ENCODE measurements at places on chromosomes 16 and 17.

DNA sequence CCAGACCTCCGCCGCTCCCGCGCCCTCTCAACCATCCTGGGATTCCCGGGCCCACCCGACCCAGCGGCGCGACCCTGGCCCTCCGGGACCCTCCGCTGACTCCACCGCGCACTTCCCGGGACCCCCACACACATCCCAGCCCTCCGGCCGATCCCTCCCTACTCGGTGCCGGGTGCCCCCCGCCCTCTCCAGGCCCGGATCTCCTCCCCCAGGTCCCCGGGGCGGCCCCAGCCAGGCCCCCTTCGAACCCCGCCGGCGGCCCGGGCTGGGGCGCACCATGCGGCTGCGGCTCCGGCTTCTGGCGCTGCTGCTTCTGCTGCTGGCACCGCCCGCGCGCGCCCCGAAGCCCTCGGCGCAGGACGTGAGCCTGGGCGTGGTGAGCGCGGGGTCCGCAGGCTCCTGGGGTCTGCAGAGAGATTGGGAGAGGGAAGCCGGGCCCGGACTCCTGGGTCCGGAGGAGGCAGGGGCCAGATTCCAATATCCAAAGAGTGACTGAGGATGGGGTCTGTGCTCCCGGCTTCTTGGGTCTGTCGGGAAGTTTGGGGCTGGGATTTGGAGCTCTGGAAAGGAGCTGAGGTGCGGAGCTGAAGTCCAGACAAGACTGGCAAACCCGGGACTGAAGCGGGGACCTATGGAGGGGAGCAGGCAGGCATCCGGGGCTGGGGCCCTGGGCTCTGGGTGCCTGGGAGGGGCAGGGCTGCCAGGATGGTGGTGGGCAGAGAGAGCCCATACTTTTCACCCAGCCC is 453 bp downstream of the MMP25 start:
- DNase-seq = no peak

DNA sequence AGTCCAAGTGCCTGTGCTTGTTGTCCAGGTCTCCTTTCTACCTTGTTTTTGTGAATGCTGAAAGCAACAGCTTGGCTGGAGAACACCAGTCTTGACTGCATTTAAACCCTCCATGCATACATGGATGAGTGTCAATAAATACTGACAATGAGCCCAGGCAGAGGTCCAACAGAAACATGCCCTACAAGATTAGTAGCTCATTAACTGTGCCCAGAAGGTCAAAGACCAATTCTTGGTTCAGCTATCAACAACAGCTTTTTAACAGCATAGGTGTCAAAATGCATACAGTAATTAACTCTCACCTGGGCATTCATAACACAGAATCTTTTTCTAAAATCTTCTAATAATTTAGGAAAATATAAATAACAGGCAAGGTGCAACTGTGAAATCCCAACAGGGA is 63.2 kb downstream of the N4BP1 start:
- no peak for DNase-seq

DNA sequence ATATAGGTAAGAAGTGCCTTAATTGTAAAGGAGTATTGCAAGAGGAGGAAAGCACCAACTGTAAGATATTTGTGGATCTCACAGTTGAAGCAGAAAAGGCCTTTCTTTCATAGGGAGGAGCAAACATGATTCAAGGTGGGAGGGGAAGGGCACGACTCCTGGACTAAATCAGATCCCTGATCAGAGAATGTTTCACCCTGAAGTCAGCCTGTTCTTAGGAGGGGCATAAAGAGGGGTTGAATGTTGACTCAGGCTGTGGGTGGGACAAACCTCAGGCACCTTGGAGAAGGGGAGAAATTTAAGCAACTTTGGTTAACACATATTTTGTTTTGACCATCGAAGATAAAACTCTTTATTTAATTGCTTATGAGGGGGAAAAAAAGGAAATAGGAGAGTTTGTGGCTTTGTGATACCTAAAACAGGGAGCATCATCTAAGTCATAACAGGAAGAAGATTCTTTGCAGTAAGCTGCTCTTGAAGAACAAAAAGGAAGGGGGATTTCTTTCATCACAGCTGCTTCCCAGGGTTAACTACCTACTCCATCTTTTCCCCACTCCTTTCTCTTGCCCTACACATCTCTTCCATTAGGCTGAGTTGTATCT is 158.6 kb upstream of the ZNF267 start:
- no peak for DNase-seq

- no peak for DNase-seq
These were observed 28.8 kb upstream of the XYLT2 start for GRCh38 chr17:50317121-50317520.

GRCh38 chr17:28747801-28748750 is 4.3 kb downstream of the TRAF4 start:
- DNase-seq = no peak

GRCh38 chr17:7204336-7204735 is 15.3 kb downstream of the DLG4 start:
- no peak for DNase-seq

DNA sequence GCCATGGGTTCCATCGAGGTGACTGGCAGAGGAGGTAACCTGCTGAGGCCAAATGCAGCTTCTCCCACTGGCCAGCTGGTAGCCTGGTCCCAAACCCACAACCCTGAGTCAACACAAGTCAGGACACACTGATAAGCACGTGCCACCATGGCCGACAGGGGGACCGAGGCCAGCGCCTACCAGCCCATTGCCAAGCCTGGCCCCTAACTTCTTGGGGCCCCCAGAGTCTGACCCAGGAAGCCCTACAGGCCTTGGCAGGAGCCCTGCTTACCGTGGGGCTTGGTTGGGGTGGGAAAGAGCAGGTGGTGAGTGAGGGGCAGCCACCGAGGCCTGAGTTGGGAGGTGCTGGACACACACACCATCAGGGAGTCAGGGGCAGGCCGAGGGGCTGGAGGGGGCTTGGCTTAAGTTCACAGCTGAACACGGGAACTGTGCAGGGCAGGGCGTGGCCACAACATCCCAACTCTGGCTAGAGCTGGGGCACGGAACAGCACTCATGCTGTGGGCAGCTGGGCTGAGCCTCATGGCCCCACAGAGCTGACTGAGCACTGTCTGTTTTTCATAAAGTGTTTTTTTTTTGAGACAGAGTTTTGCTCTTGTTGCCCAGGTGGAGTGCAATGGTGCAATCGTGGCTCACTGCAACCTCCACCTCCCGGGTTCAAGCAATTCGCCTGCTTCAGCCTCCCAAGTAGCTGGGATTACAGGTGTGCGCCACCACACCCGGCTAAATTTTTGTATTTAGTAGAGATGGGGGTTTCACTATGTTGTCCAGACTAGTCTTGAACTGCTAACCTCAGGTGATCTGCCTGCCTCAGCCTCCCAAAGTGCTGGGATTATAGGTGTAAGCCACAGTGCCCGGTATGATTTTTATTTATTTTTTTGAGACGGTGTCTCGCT is 5.5 kb downstream of the MRPL28 start:
- no peak for DNase-seq

- no peak for DNase-seq
These were observed 136.6 kb downstream of the RPTOR start for GRCh38 chr17:80681215-80681614.

DNA sequence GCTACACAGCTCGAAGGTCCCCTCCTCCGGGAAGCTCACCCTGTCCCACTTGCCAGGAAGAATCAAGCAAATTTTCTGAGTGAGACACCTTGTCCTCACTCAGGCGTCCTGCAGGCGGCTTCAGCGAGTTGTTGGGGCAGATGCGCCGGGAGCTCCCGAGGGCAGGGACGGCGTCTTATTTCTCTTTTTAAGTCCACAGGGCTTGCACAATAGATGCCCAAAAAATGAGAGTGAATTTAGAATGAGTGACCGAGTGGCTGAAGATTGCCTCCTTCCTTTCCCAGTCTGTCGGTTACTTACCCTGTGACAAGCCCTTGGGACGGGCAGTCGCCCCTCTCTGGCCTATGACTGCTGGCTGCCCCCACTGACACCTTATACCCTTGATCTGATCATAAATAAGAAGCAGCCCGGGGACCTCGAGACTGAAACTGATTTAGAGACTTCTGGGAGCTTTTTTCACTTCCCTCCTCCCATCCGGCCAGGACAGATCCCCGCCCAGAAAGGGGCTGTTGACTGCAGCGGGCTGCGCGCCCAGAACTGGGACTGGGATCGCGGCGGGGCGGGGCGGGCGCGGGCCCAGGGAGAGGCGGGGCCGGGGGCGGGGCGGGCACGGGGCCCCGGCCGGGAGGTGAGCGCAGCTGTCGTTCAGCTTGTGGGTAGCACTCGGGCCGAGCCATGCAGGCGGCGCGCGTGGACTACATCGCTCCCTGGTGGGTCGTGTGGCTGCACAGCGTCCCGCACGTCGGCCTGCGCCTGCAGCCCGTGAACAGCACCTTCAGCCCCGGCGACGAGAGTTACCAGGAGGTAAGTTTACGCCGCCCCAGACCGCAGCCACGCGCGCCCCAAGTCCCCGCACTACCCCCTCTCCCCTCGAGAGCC is at the start of gene TTYH2:
Gene TTYH2, plus strand, starts transcription at position 659 of the 879 bp plus-strand sequence. Its CDS starts 17 bp downstream, at position 676.
- peak; percentile 41 for DNase-seq

GRCh38 chr17:64205804-64206203 is 57.3 kb downstream of the TEX2 start:
- DNase-seq = no peak

GRCh38 chr16:89923640-89924296 is 626 bp downstream of the TUBB3 start:
- no peak for DNase-seq

DNA sequence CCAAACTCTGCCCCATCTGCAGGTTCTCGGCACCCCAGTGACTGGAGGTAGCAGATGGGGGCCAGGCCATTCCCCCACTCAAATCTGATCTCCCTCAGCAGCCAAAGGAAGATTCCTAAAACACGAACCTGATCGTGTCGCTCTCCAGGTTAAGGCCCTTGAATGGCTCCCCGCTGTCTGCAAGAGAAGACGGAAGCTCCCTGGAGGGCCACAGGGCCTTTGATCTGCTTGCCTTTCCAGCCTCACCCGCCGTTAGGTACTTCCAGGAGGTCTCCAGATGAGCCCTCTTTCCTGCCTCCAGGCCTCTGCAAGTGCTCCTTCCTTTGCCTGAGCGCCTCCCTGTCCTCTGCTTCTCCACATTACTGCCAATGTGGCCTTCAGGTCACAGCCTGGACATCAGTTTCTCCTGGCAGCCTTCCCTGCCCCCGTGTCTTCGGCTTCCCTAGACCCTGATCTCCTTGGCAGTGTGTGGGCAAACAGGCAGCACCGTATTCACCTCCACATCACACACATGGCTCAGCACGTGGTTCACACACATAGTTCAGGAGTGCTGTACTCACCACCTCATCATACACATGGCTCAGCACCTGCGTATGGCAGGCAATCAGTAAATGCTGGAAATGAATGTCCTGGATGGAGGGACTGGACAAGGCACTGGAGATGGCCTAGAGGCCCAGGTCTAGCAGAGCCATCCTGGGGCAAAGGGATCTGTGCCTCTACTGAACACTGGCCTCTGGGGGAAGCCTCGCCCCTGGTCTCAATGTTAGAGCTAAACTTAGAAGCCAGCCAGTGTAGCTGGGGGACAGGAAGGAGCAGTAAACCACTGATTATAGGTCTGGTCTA is 26.4 kb upstream of the MRPS23 start:
- no peak for DNase-seq

Data from stimulated activated CD4-positive, alpha-beta T cell treated with anti-CD3 and anti-CD28 coated beads, Interleukin-1b, Interleukin-23, amount 100 ng/mL, for 1 hour (primary cell).